ENCODE measurements at places on chromosomes 12 and 14.

DNA sequence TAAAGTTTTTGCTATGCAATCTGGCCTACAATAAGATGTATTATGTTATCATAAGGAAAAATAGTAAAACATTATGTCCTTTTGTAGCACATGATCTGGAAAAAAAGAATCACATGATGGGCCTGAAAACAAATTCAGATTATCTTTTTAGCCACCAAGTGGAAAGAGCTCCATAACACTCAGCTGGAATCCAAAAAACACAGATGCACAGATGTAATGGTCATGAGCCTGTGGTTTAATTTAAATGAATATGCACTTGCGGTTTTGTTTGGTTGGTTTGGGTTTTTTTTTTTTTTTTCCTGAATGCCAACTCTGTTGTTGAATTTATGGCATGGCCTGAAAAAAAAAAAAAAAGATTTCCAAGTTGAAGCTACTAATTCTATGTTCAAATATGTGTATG, 4.1 kb downstream of the KCNC2 start:
- DNase-seq: no peak

- DNase-seq: no peak
Measured at GRCh38 chr12:17064834-17065233, 458.9 kb upstream of the LMO3 start.

GRCh38 chr14:53861781-53862180, 94.8 kb downstream of the BMP4 start:
- no peak for DNase-seq

GRCh38 chr14:66378712-66379505, 107.3 kb upstream of the CCDC196 start:
- no peak for DNase-seq

DNA sequence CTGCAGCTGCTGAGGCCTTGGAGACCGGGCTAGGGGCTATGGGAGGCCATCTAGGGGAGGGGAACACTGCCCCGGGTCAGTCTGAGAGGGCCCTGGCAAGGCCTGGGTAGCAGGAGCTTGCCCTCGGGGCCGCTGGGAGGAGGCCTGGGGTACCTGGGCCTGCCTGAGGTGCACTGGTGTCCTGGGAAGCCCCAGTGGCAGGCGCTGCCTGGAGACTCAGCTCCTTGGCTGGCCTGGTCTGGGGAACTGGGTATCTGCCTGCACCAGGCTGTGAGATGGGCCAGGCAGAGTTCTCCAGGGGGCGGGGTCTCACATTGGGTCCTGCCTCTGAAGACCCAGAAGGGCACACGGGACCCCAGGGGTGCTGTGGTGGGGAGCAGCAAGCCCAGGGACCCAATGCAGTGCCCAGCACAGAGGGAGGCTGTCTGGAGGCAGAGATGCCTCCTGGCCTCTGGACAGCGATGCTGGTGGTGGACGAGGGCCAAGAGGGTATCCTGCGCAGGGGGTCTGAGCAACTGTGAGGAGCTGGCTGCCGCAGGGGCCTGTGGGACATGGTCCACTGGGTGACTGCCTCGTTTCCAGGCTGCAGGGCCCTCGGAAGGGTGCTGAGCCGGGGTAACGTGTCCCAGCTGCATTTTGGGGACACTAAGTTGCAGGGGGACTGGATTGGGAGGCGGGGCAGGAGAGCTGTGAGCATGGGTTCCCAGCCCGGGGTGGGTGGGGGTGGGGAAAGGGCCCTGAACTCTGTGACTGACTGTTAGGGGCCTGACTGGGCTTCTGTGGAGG, 7.4 kb upstream of the MTA1 start:
- no peak for DNase-seq

- DNase-seq: no peak
Measured at GRCh38 chr12:65217086-65217485, 47.7 kb downstream of the LEMD3 start.

GRCh38 chr14:102548616-102549240, 39.2 kb upstream of the ANKRD9 start:
- DNase-seq: no peak

DNA sequence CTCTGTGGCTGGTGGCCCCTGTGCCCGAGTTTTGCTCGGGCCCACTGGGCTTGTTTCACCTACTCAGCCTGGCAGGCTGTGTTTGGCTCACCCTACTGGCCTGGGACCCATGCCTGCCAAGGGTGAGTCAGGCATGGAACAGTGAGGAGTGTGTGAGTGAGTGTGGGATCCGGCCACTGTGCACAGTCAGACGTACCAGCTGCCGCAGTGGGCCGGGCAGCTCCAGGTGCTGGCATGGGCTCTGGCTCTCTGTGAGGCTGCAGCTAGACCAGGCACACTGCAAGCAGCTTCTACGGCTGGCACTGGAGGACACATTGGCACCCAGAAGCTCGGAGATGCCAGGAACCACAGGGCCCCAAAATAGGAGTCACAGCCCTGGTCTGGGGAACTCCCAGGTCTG, 40.6 kb downstream of the HSD17B6 start:
- DNase-seq: no peak

DNA sequence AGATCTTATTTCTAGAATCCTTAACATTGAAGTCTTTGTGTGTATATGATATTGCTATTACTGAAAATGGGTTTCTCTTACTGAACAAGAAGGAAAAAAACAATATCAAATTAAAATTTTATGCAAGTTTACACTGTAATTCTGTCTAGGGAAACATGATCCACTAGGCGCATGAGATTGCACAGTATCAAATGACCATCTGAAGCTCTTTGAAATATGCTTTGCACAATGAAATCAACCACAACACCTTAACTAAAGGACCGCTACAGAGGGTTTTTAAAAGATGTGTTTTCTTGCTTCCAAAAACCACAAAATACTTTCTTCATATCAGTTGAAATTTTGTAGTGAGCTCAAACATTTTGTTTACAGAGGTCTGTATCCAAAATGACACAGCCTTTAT, 15.1 kb upstream of the KERA start:
- DNase-seq: no peak

DNA sequence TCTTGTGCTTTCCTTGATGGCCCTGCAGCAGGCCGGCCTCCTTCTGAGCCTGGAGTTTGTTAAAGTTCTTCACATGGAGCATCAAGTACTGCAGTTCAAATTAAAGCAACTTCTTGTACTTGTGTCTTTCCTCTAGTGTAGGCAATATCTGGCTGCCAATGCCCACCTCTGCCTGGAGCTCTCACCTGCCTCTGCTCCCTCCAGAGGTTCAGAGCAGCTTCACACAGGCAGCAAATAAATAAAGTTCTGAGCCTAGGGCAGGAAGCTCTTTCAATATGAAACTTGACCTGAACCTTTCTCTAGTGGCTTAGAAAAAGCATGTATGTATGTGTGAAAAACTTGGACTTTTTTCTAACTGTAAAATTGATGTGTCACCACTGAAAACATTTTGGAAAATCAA, 65.9 kb downstream of the ITPR2 start:
- no peak for DNase-seq

DNA sequence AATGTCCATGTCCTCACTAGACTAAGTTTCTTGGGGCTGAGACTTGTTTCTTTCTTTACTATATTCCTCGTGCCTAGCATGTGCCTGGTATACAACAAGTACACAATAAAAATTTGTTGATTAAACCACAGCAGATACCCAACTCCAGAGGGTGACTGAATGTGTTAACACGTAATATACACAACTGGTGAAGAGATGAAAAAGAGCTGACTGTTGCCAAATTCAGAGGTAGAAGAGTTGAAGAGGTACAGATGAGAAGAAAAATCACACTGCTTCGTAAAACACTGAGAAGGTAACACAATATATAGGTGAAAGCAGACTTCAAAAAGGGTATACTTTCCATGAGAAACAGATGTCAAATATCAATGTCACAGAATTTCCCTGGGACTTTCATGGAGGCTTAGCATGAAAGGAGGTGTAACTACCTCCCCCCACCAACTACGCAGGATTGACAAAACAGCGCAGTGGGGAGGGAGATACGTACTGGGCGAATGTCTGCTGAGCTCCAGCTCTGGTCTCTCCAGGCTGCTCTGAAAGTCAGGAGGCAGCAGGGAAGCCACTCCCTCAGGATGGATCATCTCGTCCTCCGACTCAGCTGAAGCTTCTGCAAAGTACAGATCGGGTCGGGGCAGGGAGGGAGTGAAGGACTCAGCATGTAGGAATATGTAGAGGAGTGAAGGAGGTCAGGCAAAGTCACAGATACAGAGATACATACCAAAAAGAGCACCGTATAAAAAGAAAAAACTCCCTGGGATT, 5.3 kb downstream of the ACIN1 start:
- no peak for DNase-seq

GRCh38 chr12:91922674-91923073, 223.0 kb downstream of the BTG1 start:
- DNase-seq: no peak

- no peak for DNase-seq
Measured at GRCh38 chr14:44589180-44589579, 82.1 kb upstream of the FSCB start.

DNA sequence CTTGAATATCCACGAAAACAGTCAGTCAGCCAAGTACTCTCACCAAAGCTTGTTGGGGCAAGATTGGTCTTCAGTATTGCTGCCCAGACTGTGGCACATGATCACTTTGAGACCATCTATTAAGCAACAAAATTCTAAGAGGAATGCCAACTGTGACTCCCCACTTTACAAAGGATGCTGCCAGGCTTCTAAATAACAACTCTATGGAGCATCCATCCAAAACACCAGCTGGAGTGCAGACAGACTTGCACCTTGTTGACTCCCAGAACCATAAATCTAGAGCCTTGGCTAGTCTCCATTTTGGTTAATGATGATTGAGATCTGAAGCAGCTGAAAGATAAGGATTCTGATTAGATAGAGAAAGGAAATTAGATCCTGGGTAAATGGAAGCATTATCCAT, 132.8 kb downstream of the DIO2 start:
- no peak for DNase-seq

GRCh38 chr12:1533205-1533601, 61.2 kb downstream of the FBXL14 start:
- no peak for DNase-seq

- DNase-seq: peak; percentile 72
Measured at GRCh38 chr12:63844391-63845341, at the start of gene SRGAP1. TSS of gene SRGAP1 (plus strand) at chr12:63844700. CDS start at chr12:63844817, 117 bp downstream.
